ENCODE measurements at places on chromosomes 5 and 9.

GRCh38 chr5:149423794-149424268 is 44.7 kb upstream of the IL17B start:
- DNase-seq: peak; percentile 78

DNA sequence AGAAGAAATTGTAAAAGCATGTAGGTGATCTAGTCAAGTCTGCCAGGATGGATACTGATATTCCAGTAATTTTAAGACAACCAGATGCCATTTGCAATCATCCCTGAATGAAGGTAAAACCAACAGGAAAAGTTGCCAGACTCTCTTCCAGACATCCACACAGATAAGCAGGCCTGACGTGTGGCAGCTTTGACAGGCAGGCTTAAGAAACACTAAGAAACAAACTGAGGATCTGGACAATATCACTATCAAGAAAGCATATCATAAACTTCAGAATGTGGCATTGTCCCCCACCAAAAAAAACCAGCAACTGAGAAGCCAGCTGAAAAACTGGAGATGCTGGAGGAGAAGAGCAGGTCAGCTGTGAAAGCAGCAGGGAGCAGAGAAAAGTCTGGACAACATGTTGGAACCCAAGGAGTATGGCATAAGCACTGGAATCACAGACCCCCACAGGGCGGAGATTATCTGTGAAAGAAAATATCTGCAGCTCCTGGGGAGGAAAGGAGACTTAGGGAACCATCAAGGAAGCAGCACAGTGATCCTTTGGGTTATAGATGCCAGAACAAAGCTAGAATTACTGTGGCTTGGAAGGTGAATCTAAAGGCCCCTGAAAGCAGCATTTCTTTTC is 307.0 kb downstream of the CWC27 start:
- DNase-seq: no peak

DNA sequence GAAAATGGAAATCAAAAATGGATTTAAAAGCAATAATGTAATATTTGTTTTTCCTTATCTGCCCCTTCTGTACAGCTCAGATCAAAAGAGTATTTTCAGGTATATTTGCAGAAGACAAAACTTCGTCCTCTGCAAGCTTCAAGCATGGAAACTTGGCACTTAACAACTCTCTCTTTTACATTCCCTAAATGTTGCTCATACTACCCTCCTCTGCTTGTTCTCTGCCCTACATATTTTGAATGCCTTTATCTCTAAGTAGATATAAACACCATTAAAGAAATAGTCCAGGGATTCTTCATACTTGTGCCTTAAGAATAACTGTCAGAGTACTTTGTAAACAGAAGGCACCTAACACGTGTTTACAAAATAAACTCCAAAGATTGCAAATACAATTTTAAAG is 19.2 kb upstream of the SMC2 start:
- peak; percentile 74 for DNase-seq

GRCh38 chr5:34410411-34411139 is 245.6 kb upstream of the RAI14 start:
- peak; percentile 29 for DNase-seq

- DNase-seq: no peak
These were observed 24.3 kb upstream of the NEURL1B start for GRCh38 chr5:172616730-172617129.

DNA sequence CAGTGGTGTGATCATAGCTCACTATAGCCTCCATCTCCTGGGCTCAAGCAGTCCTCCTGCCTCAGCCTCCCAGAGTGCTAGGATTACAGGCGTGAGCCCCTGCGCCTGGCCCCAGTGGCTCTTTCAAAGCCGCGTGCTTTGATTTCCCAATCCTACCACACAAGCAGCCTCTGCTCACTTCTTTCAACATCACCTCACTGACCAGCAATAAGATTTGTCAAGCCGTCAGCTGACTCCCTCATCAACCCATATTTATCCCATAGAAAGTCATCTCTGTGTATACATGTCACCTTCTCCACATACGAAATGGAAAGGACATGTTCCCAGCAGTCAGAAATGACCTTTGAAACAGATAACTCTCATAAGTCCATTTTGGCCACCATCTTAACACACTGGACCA is 26.0 kb downstream of the SLC31A2 start:
- no peak for DNase-seq

GRCh38 chr9:130912932-130913598 is 16.5 kb upstream of the QRFP start:
- DNase-seq: peak; percentile 87

DNA sequence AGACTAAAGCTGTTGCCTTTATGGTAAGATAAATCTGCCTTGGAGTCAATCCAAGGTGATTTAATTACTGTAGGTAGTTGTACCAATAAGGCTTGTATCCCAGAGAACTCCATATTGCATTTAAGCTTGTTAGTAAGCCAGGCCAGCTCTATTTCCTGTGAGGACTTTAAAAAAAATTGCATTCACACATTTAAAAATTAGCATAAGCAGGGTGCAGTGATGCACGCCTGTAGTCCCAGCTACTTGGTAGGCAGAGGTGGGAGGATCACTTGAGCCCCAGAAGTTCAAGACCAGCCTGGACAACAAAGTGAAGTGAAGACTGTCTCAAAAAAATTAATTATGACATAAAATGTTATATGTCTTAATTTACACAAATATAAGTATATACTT is 28.7 kb upstream of the ABL1 start:
- DNase-seq: no peak

GRCh38 chr5:170420806-170421412 is 31.7 kb upstream of the KCNMB1 start:
- DNase-seq: peak; percentile 84

DNA sequence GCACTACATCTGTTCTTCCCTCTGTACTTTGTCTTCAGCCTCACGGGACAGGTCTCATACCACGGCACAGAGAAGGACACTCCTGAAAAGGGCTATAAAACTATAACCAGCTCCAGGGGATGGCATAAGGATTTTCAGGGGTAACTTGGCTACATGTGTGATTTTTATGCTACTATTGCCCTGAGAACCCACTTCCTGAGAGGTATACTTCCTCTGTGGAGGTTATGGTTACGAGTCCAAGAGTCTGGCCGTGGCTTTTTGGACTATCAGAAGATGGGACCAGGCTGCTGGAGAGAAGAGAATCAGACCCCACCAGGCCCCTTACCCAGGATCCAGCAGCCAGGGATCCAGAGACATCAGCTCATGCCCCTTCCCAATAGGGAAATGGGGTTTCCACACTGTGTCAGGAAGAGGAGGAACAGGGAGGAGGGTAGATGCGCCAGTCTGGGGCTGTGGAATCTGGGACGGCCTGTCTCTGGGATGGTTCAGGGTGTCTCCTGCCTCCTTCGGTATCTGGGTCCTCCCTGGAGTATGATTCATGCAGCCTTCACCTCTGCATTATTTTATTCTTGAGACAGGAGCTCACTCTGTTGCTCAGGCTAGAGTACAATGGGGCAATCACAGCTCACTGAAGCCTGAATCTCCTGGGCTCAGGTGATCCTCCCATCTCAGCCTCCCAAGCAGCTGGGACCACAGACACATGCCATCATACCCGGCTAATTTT is 29.7 kb downstream of the WHRN start:
- DNase-seq: no peak

DNA sequence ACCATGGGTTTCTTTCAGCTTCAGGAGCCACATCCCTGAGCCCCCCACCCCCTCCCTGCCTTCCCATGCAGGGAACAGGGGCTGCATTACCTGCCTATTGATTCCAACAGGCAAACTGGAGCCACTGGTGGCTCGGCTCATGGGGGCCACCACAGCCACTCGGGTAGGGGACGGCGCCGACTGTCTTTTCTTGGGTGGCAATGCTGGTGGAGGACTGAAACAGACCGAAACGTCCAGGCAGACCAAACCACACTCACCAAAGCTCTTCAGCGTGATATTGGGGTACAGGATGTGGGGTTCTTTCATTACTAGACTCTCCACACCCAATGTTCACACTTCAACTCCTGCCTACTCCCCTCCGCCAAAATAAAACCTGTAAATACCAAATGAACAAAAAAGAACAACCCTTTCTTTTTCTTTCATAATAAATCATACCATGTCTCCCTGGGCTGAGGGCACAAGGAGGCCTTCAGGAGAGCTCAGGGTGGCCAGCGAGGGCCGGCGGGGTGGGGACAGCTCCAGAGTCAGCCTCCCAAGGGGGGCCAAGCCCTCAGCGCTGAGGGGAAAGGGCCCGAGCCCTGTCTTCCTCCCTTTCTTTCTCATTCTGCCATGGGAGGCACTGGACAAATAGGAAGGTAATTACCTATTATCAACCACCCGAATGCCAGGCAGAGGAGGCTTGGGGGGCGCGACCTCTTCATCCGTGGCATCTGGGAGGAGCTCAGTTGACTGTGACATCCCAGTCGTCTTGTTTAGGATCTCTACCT is 83.3 kb downstream of the PRRT1B start:
- no peak for DNase-seq

DNA sequence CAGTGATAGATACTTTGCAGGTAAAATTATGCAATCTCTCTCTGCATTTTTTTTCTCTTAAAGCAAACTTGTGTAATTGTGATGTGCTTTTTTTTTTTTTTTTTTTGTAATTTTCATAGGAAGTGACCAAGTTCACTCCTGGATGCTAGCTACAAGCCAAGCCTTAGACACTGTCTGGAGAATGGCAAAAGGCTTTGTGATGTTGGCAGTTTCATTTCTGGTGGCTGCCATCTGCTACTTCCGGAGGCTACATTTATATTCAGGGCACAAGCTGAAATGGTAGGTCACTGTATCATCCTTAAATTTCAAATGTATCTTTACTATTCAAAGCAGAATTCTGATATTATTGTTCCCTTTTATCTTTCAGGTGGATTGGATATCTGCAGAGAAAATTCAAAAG is 19.3 kb downstream of the OTULINL start:
- no peak for DNase-seq

- peak; percentile 85 for DNase-seq
These were observed 209.2 kb downstream of the DIRAS2 start for GRCh38 chr9:90433398-90433941.

GRCh38 chr5:133996683-133997252 is 8.0 kb downstream of the VDAC1 start:
- DNase-seq: no peak

DNA sequence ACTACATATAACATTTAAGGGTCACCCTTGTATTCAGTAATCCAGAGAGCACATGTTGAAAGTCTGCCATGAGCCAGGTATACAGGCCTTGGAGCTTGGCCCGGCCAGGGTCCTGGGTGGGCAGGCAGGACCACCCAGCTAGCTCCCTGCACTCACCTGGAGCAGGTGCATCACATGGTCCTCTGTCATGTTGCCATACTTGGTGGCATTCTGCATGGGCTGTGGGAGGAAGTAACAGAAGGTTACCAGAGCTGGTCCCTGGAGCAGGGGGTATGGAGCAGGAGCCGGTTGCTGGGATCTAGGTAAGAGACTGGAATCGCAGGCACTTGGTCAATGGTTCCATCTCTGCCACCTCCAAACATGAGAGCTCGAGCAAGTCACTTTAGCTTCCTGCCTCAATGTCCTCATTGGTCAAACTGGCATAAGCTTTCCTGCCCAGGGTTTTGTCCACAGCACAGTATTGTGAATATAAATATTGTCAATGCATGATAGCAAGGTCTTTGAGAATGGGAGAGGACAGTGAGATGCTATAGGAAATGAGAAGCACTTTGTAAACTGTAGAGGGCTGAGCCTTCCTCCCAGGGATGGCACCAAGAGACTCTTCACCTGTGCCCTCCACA is 6.5 kb downstream of the CD74 start:
- DNase-seq: no peak

GRCh38 chr9:27468462-27469110 is 55.5 kb upstream of the IFNK start:
- DNase-seq: peak; percentile 53

DNA sequence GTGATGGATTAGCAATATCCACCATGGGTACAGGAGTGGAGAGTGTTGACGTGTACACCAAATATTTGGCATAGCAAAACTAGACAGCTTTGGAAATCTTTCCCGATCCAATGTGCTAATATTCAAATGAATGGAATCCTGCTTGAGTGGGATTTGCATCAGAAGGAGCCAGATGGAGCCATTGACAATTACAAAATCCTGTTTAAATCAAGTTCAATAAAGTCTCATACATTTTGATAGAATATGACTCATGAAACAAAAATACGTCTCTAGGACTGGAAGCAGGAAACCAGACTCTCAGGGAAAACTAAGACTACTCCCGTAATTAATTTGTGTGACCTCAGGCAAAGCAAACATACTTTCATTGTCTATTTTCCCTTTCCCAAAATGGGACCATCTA is 13.0 kb downstream of the TNC start:
- peak; percentile 46 for DNase-seq

- peak; percentile 21 for DNase-seq
These were observed 72.4 kb downstream of the KIAA0825 start for GRCh38 chr5:94545870-94546625.

GRCh38 chr9:92180669-92181181 is 65.5 kb upstream of the SPTLC1 start:
- DNase-seq: peak; percentile 59

DNA sequence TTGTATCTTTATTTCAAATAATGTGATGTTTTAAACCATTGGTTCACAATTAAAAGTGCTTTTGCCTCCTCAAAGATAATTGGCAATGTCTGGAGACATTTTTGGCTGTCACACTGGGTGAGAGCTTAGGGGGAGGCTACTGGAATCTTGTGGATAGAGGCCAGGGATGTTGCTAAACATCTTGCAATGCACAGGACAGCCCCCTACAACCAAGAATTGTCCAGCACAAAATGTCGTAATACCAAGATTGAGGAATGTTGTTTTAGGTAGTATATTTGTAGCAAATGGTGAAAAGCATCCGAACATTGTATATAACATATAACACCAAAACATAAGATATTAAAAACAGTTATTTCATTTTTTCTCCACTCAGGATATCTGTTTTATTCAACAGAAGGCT is 99.8 kb downstream of the SLC44A1 start:
- DNase-seq: no peak

DNA sequence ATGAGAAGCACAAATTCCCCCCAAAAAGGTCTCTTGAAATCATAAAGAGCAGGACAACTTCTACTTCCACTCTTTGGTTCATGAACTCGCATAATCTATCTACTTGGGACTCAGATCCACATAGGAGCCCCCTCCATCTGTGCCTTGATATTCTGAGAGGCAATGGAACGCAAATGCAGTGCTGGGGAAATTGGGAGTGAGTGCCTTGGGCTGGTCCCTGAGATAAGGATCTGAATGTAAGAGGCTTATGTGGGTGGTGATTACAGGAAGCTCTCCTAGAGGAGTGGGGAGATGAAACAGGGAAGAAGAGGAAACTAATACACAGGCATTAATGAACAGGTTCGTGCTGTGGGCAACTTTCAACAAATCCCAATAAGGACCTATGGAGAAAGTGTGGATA is 285.6 kb downstream of the RASEF start:
- DNase-seq: no peak

GRCh38 chr5:17005107-17005828 is 69.2 kb upstream of the MYO10 start:
- peak; percentile 16 for DNase-seq

DNA sequence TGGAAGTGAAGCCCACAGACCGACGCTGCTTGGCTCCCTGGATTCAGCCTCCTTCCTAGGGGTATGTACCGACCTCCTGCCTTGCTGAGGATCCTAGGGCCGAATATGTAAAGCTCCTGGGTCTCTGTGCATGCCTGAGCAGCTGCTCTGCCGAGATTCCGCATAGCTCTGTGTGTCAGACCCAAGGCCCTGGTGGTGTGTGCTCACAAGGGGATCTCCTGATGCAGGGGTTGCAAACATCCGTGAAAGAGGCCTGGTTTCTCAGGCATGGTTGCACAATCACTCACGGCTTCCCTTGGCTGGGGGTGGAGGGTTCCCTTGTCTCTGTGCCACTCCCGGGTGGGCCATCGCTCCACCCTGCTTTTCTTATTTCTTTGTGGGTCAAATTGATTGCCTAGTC is 19.9 kb upstream of the SVEP1 start:
- no peak for DNase-seq

All from astrocyte of the hippocampus (primary cell).